Smooth muscle cell of trachea (primary cell): ENCODE measurements at places on chromosomes 2 and 18. TPM values are rescaled to one million over a fixed set of nuclear protein-coding genes. Genes with fewer than 3 reads are reported as not detected.

The MRO gene
- under 0.01 TPM in 1 of 2 replicates, not detected in the other for total RNA-seq

The ASXL3 gene
- total RNA-seq: 0.66 and 3.2 TPM in 2 replicates

The GKN2 gene
- total RNA-seq: not detected in 2 replicates

The EFEMP1 gene
- 421 and 627 TPM in 2 replicates for total RNA-seq

The RAB31 gene
- 35.2 and 48.9 TPM in 2 replicates for total RNA-seq

The ASAP2 gene
- 26.0 and 33.3 TPM in 2 replicates for total RNA-seq

The SLC23A3 gene
- 1.2 and 2.0 TPM in 2 replicates for total RNA-seq

The ACTG2 gene
- 2.2 and 4.1 TPM in 2 replicates for total RNA-seq

The SLC19A3 gene
- 0.17 and 0.29 TPM in 2 replicates for total RNA-seq

The CXCR1 gene
- total RNA-seq: not detected in 2 replicates

The SERPINB3 gene
- not detected in 2 replicates for total RNA-seq
